Sciatic nerve (tissue), 2 donors: ENCODE measurements at places on chromosomes 5 and 9. TPM values are rescaled to one million over a fixed set of nuclear protein-coding genes. Genes with fewer than 3 reads are reported as not detected.

DNA sequence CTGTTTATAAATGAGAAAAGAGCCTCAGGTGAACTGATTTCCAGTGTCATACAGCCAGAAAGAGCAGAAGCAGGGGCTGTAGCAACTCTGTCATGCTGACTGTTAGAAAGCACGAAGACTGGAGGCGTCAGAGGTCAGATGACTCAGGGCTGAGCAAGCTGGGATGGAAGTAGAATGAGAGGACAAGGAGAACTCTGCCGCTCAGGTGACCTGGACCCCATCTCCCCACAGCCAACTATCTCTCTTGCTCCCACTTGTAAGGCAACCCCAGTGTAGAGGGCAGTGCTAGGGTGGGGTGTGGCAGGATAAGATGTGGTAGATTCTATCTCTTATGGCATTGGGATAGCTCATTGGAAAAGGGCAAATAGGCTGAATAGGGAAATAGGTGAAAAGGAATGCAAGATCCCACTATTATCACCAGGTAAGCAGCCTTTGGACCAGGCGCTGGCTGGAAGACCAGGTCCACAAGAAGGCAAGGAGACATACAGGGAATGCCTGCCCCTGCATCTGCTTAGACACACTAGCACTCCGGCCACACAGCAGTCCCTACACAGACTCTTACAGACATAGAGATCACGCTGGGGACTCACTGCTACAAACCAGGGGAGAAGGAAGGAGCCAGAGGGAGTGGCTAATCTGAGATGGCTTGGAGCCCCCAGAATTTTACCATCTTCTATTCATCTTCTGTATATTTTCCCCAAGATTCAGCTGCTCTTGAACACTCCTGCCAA, 21.2 kb upstream of the LOX start:
- DNase-seq = no peak

DNA sequence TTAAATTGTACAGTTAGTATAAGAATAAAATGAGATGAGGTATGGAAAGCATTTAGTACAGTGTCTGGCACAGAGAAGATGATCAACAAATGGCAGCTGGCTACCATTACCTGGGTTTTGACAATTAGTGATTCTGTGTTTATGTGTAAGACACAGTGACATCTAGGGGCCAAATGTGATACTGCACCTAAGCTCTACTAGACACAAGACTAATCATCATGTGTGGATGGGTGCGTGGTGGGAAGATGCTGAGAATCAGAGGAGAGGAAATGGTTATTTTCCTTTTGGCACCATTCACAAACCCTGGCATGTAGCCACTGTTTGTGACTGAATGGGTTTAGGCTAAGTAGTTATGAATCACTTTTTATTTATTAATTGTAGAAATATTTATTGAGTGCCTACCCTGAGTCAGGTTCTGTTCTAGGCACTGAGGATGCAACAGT, 109.8 kb upstream of the TBC1D2 start:
- DNase-seq = no peak

DNA sequence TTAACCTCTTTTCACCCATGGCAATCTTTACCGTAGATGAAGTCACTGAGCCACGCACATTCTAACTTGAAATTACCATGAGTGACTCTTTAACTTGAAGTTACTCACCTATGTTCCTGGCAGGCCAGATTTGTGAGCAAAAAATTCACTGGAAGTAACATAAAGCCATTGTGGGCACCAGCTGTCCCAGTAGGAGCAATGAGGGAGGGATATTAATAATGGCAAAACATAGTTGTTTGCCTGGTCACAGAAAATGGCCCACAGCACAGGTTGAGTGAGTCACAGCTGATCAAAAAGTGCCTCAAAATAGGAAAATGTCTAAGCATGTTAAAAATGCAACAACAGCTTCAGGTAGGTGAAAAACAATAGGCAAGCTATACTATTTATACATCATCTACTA, 146.6 kb downstream of the EFNA5 start:
- no peak for DNase-seq

- no peak for DNase-seq
Observed at GRCh38 chr5:52520171-52520570, 267.5 kb upstream of the ITGA1 start.

DNA sequence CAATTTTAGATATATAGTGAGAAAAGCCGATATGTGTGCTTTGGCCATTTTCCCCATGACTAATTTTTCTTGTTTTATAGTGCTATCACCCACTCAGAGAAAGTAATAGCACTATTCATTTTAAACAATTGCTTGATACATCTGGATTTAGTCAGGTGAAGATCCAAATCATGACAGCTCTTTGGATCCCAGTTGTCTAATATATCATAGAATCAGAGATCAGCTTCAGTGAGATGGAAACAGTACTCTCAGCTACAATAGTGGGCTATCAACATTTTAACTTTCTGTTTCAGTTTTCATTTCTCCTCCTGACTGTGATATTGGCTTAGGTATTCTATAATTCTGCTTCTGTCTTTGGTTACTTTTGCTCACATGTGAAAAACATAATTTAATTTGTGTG, 38.7 kb downstream of the VCAN start:
- no peak for DNase-seq

Gene CCIN
- not detected for total RNA-seq

Gene TXNDC8
- not detected for total RNA-seq

Gene INSL4
- total RNA-seq = not detected

Gene AP3B1
- 43.7 TPM for total RNA-seq
